DMS153 (cell line): ENCODE measurements at places on chromosomes 12 and 14.

- DNase-seq: no peak
These were observed 50.5 kb downstream of the FAM222A start for GRCh38 chr12:109764123-109764522.

GRCh38 chr14:93901813-93902212 lies 25.3 kb upstream of the FAM181A start:
- no peak for DNase-seq

- no peak for DNase-seq
These were observed 99.8 kb downstream of the METTL25 start for GRCh38 chr12:82458101-82458500.

DNA sequence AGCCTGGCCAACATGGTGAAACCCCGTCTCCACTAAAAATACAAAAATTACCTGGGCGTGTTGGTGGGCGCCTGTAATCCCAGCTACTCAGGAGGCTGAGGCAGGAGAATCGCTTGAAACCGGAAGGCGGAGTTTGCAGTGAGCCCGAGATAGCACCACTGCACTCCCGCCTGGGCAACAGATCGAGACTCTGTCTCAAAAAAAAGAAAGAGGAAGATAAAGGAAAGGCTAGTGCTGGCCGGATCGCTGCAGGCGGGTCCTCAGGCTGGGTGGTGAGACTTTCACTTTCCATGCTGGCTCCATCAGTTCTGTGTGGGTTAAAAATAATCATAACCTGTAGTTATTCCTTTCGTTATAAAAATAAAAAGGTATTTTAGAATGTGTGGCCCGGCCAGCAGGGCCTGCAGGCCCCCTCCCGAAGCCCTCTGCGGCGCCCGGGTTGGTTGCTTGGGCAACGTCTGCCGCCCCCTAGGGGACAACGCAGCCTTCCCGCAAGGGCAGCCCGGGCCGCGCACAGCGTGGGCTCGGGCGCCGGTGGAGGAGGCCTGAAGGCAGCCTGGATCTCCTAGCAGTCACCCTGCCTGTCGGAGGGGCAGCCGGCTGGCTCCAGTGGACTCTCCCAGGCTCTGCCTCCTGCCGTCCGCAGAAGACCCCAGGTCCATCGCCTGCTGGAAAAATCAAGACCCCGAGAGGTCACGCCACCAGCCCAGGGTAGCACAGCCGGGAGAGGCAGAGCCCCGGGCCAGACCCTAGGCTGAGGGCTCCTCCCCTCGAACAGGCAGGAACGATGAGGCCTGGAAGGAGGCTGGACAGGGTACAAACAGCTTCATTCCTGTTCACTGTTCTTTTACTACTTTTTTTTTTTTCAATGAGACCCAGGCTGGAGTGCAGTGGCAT lies 5.0 kb upstream of the SLC25A47 start:
- DNase-seq: no peak

DNA sequence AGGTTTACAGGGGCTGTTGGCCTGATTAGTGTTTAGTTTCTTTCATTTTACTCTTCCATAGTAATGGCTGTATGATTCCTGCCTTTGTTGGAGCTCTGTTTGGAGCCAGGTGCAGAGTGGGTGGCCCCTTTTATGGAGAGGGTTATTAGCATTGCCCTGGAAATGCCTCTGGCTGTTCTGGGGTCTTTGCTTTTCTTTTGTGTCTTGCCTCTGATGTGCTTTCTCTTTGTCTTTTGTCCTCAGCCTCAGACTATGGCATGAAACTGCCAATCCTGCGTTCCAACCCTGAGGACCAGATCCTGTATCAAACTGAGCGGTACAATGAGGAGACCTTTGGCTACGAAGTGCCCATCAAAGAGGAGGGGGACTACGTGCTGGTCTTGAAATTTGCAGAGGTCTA lies 6.9 kb downstream of the MLEC start:
- DNase-seq: no peak

- no peak for DNase-seq
These were observed 4.6 kb upstream of the VTI1B start for GRCh38 chr14:67679006-67679405.

GRCh38 chr14:67933266-67933665 lies 113.7 kb downstream of the RAD51B start:
- no peak for DNase-seq

DNA sequence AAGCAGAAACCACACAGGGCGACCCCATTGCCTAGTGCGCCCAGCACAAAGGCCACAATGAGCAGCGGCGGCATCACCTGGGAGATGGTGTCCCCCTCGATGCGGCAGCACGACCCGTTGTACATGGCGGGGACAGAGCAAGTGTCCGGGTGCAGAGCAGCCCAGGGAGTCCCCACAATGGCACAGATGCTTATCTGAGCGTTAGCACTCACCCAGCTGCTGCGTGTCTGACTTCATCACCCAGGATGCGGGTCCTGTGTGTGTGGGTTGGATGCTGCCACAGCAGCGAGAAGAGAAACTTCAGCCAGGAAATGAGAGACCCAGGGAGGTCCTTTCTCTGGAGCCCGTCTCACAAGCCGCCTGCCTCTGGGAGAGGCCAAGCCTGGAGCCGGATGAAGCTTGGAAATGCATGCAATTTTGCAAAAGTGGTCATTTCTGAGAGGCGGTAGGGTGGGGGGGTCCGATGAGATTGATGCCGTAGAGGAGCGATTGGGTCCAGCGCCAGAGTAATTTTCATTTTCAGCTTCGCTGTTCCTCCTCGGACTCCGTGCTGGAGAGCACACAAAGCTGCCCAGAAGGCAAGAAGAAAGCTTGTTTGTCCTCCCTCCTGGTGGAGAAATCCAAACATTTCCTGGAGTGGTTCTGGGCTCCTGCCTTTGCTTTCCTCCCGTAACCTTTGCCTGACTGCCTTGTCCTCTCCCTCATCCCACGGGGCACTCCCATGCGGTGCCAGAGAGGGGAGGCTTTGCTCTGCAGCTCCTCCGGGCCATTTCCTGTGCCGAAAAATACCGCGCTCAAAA lies at the start of gene HCAR1:
Gene HCAR1, minus strand, starts transcription at position 630 of the 800 bp plus-strand sequence. Its CDS starts 505 bp downstream, at position 125.
- DNase-seq: no peak

- DNase-seq: no peak
These were observed 22.9 kb upstream of the RDH16 start for GRCh38 chr12:56980268-56980667.

- peak; percentile 83 for DNase-seq
These were observed 86.5 kb downstream of the LRIG3 start for GRCh38 chr12:58833853-58834252.

DNA sequence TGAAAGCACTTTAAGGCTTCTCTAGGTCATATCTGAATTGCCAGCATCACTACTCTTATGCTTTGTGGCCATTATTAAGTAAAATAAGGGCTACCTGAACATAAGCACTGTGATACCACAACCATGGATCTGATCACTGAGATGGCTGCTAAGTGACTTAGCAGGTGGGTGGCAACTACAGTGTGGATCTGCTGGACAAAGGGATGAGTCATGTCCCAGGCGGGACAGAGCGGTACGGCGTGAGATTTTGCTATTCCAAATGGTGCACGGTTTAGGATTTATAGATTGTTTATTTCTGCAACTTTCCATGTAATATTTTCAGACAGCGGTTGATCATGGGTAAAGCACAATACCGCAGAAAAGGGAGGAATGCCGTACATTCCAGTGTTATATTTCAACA lies 39.4 kb downstream of the MLXIP start:
- DNase-seq: no peak

DNA sequence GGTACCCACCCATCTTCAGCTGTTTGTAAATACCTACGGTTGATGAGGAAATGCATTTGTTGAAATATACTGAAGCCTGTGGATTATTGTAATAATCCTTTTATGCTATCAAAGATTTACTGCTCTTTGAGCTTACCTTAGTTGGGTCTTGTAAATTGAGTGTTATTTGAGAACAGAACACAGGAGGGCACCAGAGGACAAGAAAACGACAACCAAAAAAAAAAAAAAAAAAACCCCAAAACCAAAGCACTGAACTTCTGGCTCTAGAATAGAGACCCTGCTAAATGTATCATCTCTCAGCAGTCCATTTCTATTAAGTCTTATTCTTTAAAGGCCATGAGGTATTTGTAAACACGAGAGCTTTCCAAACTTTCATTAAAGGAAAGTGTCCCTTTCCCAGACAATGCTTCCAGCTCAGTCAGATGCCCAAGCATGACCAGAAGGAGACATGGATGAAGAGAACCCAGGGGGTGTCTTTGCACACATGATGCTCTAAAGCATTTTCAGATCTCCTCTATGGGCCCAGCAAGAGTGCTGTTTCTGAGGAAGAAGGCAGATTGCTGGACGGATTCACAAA lies 763.9 kb downstream of the NRXN3 start:
- peak; percentile 19 for DNase-seq

- DNase-seq: no peak
These were observed 8.9 kb upstream of the RBM25 start for GRCh38 chr14:73049428-73049827.

- no peak for DNase-seq
These were observed 10.0 kb downstream of the LHX5 start for GRCh38 chr12:113461666-113462065.

GRCh38 chr14:61671082-61671481 lies 24.2 kb upstream of the HIF1A start:
- DNase-seq: no peak

DNA sequence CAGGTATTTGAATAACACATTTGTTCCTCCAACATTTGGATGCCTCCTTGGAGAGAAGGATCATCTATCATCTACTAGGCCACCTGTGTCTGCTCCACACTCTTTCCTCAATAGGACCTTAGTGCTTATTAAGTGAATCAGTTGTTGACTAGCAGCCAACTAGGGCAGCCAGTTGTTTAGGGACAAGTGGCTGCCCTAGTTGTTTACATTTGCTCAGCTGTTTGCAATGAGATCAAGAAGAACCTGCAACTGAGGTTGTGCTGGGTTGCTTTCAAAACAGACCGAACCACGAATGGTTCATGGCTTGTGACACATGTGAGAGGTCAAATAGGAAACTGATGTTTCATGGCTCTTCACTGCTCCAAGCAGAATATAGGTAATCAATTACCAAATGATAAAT lies 53.8 kb downstream of the TMCC3 start:
- DNase-seq: peak; percentile 87

DNA sequence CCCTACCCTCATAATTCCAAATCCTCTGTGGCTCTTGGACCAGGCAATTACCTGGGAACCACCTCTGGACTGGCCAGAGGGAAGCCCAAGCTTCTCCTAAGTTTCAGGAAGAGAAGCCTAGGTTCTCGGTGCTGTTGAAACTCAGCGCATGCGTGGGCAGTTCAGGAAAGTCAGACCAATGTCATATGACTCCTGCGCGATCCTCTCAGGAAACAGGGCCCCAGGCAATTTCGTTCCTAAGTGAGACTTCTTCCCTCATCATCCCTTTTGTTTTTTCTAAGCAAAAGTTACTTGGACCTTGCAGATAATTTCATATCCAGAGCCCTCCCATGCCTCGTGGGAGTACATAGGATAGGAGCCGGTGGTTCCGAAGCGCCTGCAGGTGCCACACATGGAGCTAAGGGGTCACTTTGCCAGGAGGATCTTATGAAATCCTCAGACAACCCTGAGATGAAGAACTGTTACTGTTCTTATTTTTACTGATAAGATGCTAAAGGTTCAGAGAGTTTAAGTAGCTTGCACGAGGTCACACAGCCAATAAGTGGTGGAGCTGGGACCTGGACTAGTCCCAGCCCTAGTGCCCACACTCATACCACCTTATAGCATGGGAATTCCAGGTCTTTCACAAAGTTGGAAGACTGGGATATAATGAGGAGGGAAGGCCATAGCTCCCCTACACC lies 168.2 kb downstream of the ZFP36L1 start:
- no peak for DNase-seq

- no peak for DNase-seq
These were observed 63.9 kb downstream of the BICD1 start for GRCh38 chr12:32170437-32170998.

- DNase-seq: no peak
These were observed 262.1 kb downstream of the FBXL14 start for GRCh38 chr12:1332327-1332726.

DNA sequence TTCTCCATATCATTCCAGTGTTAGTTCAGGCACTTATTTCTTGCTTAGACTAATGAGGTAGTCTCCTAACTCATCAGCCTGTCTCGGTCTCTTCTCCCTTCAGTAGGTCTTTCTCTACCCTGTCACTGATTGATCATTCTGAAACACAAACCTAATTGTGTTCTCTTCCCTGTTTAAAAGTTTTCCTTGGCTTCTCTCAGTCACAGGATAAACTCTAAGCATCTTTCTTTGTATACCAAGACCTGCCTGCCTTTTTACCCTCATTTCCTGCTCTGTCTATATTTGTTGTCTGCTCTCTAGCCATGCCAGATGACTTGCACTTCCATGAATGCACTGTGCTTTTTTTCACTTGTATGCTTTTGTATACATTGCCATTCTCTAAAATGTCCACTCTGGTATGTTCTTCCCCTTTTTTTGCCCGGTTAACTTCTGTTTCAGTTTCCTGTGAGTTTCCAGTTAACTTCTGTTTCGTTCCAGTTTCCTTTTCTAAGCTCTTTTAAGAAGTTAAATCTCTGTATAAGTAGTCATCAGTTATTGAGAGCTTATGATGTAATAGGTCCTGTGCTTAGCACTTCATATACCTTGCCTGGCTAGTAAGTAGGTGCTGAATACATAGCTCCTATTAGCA lies 12.8 kb downstream of the DIP2B start:
- no peak for DNase-seq

DNA sequence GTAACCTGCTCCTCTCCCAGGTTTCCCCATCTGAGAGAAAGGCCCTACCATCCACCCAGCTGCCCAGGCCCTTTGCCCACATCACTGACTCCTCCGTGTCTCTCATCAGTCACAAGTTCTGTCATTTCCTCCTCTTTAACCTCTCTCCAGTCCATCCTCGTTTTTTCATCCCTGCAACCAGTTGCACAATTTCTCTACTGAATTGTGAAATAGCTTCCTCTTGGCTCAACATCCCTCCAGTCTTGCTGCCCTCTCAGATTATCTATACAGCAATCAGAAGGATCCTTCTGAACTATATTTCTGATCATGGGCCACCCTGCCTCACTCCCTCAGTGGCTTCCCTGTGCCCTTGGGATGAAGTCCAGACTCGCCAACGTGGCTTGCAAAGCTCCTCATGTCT lies 6.8 kb downstream of the FAM161B start:
- no peak for DNase-seq

GRCh38 chr12:105552056-105552455 lies 221.6 kb downstream of the C12orf75 start:
- DNase-seq: no peak

GRCh38 chr12:44689587-44689986 lies 186.5 kb downstream of the NELL2 start:
- no peak for DNase-seq

GRCh38 chr12:916240-916639 lies 33.3 kb downstream of the RAD52 start:
- DNase-seq: no peak

DNA sequence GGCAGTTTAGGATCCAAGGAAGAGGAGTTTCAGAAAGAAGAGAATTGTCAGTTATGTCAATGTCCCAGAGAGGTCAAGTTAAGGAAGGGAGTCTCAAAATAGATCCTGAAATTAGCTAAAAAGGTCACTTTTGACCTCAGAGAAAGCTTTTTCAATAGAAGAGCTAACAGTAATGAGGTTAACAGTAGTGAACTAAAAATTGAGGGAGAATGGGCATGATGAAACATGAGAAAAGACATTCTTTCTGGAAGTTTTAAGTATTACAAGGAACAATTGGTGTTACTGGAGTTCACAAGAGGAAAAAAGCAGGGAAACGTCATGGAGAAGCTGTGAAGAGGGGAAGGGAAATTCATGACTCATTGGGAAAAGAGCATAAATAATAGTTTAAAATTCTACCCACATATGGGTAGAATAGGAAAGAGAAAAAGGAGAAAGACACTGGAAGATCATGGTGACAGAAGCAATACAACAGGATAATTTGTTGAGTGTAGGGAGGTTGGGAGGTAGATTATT lies 381.2 kb upstream of the FAR2 start:
- no peak for DNase-seq
